Hair follicle dermal papilla cell (primary cell): ENCODE measurements at places on chromosomes 4 and X. TPM values are rescaled to one million over a fixed set of nuclear protein-coding genes. Genes with fewer than 3 reads are reported as not detected.

Gene ZNF711
- total RNA-seq, result 1.1 and 1.9 TPM in 2 replicates

Gene GC
- not detected in 2 replicates for total RNA-seq

Gene NXF2B
- total RNA-seq, result not detected in 2 replicates

Gene RBMX
- 158 and 235 TPM in 2 replicates for total RNA-seq

Gene ADH4
- total RNA-seq, result 0.81 TPM in 1 of 2 replicates, not detected in the other

Gene KLHL15
- 9.7 and 12.2 TPM in 2 replicates for total RNA-seq

Gene TTC29
- total RNA-seq, result under 0.01 and 0.12 TPM in 2 replicates

Gene EMD
- total RNA-seq, result 29.2 and 39.7 TPM in 2 replicates

Gene TMEM31
- not detected in 2 replicates for total RNA-seq

Gene KLHL4
- under 0.01 TPM in 2 replicates for total RNA-seq

Gene TRIM61
- total RNA-seq, result 3.4 and 3.9 TPM in 2 replicates

Gene HTR2C
- not detected in 2 replicates for total RNA-seq

Gene HPSE
- 0.16 and 0.49 TPM in 2 replicates for total RNA-seq

Gene ODAPH
- total RNA-seq, result not detected in 2 replicates
